Ureter (tissue), 1 donor: ENCODE measurements at places on chromosomes 2 and 18.

DNA sequence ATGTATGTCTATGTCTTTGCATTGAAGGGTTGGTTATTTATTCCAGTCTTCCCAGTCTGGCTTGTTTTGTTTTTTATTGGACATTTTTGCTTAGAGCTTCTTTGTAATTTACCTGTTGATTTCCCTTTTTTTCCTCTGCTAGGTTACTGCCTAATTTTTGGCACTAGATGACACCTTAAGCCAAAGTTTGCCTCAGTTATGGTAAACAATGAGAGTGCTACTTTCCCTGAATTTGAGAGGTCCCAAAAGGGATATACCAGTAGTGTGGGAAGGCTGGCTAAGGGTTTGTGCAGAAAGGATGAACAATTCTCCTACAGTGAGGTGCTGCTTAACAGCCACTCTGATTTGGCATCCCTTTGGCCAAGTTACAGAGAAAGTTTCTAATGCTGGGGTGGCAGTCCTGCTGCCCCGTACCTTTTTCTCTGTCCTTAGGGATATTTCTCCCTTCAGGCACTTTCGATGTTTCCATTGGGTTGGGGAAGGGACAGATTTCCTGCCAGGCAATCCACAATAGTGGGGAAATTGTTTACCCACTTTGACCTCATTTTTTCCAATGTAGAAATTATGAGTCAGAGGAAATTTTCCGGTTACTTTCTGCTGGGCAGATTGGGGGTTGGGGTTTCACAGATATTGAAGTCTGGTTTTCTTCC is 354.9 kb downstream of the PTPRM start:
- no peak for DNase-seq

DNA sequence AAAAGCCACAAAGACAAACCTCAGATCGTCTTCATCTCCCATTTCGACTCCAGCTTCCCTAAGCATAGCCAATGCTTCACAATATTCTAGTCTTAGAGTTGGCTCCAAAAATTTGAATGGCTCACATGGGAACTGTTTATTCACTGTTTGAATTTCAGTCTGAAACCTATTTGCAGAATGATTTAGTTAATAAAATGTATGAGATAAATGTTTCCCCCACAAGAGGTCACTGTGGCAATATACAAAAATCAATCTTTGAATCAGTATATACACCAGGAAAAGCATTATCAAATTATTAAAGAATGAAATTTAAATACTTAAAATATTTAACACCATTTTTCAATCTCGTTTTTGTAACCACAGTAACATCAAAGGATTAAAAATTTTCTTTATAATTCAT is 40.0 kb upstream of the MCM6 start:
- no peak for DNase-seq

GRCh38 chr18:37578886-37579513 is 13.4 kb upstream of the CELF4 start:
- no peak for DNase-seq

DNA sequence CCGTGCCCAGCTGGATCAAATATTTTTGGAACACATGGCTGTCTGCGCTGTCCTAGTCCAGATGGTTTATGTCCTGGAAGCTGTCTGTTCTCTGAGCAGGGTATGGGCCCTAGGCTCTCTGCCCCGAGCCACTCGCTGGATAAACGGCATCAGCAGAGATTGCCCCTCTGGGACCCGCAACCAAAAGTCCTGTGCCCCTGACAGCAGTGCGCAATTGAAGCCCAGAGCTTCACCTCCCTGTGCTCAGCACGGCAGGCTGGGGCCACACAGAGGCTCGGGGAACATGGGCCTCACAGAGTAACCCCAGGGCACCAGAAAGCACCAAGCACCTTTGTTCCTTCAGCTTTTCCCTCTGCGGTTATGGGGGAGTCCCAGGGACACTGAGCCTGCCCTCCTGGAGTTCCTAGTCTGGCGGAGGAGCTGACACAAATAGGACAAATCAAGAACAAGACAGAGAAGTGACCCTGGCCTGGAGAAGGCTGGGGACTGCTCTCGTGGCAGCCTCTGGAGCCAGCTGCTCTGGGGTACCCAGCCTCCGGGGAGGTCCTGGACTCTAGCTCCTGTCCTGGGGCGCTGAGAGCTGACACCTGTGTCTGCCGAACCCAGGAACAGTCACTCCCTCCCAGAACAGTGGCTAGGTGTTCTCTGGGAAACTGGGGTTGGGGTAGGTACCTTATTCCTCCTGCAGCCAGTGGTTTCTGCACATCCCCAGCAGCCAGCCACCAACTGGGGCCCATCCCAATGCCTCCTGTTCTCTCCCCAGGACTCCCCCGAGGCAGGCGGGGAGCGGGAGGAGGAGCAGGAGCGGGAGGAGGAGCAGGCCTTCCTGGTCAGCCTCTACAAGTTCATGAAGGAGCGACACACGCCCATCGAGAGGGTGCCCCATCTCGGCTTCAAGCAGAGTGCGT is 12.3 kb downstream of the ARID5A start:
- no peak for DNase-seq

DNA sequence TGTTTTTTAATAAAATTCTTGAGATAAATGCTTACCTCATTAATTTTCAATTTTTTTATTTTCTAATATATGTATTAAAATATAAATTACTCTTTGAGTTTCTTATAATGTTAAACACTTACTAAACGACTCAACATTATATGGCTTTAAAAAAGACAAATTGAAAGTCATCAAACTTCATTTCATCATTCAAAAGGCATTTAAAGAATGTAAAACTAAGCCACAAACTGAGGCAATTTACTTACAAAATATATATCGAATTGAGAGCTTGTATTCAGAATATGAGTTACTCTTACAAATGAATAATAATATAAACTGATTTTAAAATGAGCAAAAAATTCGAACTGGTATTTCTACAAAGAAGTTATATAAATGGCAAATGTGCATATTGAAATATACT is 1262.2 kb upstream of the PIK3C3 start:
- no peak for DNase-seq

DNA sequence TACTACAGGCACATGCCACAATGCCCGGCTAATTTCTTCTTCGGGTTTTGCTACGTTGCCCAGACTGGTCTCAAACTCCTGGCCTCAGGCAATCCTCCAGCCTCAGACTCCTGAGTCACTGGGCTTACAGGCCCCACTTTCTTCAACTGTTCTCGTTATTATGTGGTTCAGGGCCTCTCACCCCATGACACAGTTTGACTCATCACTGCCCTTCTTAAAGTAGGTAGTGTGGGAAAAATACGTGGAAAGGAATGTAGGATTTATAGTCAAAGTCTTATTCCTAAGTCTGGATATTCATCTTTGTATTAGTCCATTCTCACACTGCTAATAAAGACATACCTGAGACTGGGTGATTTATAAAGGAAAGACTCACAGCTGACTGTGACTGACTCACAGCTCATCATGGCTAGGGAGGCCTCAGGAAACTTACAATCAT is 19.4 kb downstream of the CENPA start:
- no peak for DNase-seq

- no peak for DNase-seq
Observed at GRCh38 chr18:35050705-35051195, 9.5 kb downstream of the MAPRE2 start.

GRCh38 chr18:44859751-44860439 is 179.2 kb downstream of the SETBP1 start:
- DNase-seq = no peak

- no peak for DNase-seq
Observed at GRCh38 chr2:52404866-52405265, 1362.7 kb upstream of the CHAC2 start.

DNA sequence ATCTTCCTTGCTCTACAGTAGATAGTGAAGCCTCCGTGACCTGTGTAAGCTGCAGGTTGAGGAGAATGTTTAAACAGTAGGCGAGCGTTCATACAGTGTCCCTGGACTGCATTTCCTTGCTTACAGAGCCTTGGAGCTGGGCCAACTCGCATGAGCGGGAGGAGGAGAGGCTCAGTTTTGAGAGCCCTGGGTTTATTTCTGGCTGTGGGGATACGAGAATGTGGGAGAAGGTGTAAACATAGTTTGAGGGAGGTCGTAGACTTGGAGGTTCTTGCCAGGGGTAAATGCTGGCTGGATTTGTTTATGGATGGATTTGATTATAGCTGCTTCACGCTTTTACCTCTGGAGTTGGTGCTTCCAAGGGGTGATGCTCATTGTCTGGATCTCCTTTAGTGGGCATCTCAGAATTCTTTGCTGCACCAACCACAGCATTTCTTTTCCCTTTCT is 20.8 kb downstream of the CRIM1 start:
- DNase-seq = peak; percentile 73
